KG1 (cell line): ENCODE measurements at places on chromosomes 4 and X.

DNA sequence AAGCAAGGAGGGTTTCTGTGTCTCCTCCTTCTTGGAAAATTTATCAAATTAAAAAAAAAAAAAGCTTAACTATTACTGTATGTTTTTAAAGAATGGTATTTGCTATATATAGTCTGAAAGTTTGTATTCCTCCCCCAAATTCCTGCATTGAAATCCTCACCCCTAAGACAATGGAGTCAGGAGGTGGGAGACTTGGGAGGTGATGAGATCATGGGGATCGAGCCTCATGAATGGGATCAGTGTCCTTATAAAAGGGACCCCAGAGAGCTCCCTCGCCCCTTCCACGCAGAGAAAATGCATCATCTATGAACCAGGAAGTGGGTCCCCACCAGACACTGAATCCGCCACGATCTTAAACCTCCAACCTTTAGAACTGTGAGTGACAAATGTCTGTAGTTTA is 50.1 kb downstream of the DHRSX start:
- DNase-seq: no peak

DNA sequence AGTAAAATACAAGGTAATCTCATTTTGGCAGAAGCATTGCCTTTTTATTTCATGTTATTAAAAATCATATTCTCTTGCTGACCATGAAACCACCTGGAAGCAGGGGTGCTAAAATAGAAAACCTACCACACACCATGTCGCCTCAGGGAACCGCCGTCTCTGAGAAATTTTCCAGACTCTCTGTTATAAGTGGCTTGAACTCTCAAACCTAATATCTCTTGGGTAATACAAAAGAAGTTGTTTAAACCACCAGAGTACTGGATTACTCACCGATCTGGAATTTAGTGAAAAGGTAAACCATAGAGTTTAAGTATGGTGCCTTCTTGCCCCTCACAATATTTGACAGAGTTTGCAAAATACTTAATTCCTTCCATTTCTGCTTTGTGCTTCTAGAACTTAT is 27.7 kb downstream of the ENPP6 start:
- DNase-seq: no peak

DNA sequence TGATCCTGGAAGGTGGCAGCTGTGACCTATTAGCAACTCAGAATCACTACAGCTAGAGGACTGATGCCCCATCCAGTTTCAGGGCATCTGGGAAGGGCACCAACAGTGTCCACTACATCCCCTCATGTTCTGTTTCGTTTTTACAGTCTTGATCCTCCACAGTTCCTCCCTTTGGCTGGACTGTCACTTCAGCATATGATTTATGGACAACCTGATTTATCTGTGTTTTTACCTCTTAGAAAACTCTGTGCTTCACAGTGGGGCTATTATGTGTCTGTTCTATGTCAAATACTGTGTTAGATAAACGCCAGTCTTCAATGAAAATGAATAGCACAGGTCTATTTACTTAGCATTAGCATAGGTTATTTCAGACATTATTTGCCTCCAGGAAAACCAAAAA is 63.1 kb upstream of the GRPR start:
- DNase-seq: no peak

GRCh38 chrX:12372111-12372510 is 233.8 kb downstream of the FRMPD4 start:
- DNase-seq: no peak

DNA sequence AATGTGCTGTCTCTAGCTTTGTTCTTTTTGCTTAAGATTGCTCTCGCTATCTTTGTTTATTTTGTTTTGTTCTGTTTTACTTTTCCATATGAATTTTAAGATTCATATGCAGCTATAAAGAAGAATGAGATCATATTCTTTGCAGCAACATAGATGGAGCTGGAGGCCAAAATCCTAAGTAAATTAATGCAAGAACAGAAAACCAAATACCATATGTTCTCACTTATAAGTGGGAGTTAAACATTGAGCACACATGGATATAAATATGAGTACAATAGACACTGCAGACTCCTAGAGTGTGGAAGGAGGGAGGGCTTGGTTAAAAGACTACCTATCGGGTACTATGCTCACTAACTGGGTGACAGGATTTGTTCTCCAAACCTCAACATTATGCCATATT is 237.8 kb downstream of the TRAM1L1 start:
- no peak for DNase-seq

- no peak for DNase-seq
Observed at GRCh38 chrX:136456133-136456532, 31.6 kb upstream of the BRS3 start.

DNA sequence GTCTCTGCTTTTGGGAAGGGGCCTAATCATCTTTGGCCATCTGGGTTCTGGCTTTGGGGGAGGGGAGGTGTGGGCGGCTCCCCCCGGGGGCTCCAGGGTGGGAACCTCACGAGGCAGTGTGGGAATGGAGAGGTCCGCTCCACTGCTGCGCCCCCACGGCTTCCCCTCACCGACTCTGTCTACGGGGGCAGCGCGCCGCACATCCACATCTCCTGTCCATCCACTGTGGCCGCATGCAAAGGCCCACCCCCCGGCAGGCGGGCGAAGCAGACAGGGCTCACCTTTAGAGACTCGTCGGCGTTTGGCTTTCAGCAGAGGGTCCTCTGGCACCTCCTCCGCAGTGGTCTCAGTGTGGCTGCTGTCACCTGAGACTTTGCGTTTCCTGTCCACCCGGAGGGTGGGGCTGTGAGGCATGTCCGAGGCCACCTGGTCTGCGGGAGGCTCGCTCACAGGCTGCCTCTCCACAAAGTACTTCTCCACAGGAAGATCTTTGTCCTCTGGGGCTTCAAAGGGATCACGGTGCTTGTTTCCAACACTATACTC is 33.6 kb downstream of the BCOR start:
- no peak for DNase-seq

GRCh38 chr4:2698504-2698903 is 57.6 kb downstream of the TNIP2 start:
- no peak for DNase-seq
